ENCODE measurements at places on chromosomes 11 and 22.

GRCh38 chr11:84691830-84692229 lies 935.3 kb downstream of the DLG2 start:
- DNase-seq: no peak

- DNase-seq: no peak
Observed at GRCh38 chr11:75572744-75573143, 10.7 kb downstream of the SERPINH1 start.

GRCh38 chr11:102705626-102706025 lies at the start of gene MMP27:
Gene MMP27, minus strand, starts transcription at chr11:102705769. Its CDS starts 55 bp downstream, at chr11:102705714.
- DNase-seq: no peak

GRCh38 chr22:26174280-26174679 lies 5.0 kb downstream of the SEZ6L start:
- DNase-seq: no peak

- no peak for DNase-seq
Observed at GRCh38 chr11:114826910-114827442, 148.6 kb downstream of the NXPE2 start.

DNA sequence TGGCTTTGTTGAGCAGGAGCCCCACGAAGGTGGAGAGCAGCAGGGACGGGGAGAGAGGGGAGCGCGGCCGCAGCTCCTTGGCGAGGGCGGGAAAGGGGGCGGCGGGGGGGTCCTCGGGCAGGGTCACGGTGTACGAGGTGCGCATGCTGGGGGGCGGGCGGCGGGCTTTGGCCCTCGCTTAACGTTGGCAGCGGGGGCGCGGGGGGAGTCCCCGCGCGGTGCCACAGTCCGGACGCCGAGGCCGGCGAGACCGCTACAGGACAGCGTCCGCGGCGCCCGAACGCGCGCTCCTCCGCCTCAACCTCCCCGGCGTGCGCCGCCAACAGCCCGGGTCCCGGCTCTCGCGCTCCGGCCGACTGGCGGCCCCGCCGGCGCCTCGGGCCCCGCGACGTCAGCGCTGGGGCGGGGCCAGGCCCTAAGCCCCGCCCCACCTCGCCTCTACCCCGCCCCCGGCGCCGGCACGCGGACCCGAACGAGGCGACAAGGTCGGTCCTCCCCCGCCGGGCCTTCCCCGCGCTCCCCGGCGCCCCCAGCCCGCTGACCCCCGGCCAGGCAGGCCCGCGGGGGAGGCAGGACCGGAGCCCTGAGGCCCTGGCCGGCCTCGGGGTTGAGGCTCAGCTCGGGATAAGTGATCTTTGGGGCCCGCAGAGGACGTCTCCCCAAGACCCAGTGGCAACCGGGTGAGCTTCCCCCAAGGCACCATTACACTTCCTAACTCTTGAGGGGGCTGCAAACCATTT lies 17.5 kb downstream of the USP2 start:
- DNase-seq: peak; percentile 90

- no peak for DNase-seq
Observed at GRCh38 chr22:39083212-39084165, 6.4 kb downstream of the APOBEC3G start.

DNA sequence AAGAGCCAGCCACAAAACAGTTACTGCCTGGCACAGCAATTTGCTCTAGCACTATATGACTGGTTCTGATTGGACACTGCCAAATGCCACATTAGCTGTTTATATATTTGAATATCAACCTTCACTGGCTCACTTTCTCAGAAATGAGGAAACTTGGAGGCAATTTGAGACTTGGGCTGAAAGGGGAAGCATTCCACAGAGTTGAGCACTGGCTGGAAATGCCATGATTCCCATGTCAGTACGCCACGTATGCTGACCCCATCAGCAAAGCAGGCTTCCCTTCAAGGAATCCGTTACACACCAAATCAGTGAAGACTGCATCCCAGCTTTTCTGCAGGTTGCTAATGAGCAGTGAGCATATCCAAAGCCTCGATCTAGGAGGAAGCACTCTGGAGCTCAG lies 34.7 kb downstream of the GALNT18 start:
- DNase-seq: no peak

DNA sequence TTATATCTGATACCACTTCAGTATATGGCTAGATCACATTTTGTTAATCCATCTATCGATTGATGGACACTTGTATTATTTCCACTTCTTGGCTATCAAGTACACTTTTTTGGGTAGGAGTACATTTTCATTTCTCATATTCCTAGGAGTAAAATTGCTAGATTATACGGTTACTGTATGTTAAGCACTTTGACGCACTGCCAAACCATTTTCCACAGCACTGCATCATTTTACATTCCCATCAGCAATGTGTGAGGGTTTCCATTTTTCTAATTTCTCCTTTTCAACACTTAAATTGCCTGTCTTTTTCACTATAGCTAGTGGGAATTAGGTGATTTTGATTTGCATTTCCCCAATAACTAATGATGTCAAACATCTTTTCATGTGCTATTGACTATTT lies 179.3 kb upstream of the B3GAT1 start:
- DNase-seq: no peak

DNA sequence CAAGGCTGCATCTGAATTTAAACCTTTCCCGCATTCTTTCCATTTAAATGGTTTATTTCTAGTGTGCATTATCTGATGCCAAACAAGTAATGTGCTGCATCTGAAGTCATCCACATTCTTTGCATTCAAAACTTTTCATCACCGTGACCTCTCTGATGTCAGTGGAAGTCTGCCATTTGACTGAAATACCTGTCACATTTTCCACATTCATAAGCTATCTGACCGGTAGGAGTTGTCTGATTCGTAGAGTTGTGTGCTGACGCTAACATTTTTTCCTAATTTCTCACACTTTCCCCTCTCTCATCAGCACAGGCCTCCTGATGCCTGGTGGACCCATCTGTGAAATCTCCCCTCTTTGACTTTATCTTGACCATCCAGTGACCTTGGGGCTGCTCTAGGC lies 79.9 kb upstream of the BARX2 start:
- DNase-seq: no peak

DNA sequence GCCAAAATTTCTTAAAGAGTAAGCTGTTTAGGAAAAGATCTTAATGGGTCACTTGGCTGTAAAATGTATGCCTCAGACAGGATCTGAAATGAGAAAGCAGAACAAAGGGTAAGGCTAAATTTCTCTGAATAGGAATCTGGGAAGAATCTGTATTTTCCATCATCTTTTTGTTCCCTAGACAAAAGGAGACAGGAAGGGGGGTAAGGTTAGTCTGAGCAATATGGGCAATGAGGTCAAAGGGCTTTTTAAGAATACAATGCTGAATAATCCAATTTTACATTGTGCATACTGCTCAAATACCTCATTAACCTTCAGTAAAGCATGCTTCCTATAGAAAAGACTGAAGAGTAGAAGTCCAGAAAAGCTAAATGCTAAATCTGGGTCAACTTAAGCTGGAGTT lies 34.6 kb downstream of the CLDN25 start:
- DNase-seq: no peak

DNA sequence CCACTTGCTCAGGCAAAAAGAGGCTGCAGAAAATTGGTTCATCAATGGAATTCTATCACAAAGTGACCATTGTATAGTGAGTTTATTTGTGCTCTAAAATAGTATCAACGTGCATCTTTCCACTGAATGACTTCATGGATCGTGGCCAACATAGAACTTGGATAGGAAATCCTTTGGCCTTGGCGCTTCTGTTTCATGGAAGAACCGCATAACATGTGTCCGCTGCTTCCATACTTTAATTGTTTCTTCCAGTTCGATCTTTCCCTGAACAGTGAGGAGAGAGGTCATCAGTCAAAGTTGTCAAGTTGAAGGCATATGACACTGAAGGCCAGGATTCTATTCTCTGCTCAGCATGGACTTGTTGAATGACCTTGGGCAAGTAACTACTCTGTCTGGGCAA lies 4.5 kb downstream of the NDUFA6 start:
- DNase-seq: no peak

DNA sequence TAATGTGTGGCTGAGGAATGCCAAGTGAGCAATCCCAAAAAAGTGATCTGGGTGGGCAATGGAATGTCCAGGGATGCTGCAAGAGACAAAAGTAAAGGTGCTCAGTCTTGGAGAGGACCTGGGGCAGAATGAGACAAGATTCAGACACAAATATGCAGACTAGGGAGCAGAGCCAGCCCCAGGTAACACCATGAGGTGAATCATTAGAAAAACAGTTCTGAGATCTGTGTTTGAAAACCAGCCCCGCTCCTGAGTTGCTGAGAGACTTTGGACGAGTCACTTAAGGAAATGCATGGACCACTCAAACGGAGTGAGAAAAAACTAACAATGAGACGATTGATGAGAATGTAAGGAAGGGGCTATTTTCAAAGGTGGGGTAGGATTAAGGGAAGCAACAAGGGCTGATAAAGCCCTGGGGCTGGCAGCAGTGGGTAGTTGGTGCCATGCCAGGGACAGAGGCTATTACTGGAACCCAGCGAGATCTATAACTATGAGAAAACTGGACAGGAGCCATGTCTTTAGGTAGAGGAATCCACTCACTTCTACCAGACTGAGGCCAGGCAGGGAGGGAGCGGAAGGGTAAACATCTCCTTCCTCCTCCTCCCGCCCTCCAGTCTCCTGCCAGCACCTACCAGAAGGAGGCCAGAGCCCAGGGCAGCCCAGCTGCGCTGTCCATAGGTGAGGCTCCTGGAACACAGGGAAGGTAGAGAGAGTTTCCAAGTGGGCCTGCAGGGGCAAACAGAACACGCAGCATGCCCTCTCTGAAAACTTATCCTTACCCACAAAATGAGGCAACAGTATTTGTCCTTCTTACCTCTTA lies 130.4 kb upstream of the TEAD1 start:
- no peak for DNase-seq

DNA sequence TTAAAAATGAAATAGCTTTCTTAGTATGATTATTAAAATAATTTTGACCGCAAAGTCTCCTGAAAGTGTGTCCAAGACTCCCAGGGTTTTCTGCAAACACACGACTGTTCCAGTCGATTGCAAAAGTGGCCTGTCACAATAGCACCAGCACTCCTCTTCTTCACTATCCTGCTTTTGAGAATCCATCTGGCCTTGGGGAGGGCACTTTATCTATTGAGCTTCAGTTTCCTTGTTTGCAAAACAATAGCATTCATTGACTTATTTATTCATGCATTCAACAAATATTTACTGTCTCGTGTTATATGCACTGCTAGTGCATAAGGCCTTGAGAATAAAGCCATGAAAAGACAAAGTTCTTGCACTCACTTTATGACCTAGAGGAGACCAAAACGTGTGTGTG lies 96.2 kb upstream of the NTM start:
- DNase-seq: no peak

GRCh38 chr11:46360878-46361277 lies 13.6 kb downstream of the DGKZ start:
- DNase-seq: peak; percentile 12

DNA sequence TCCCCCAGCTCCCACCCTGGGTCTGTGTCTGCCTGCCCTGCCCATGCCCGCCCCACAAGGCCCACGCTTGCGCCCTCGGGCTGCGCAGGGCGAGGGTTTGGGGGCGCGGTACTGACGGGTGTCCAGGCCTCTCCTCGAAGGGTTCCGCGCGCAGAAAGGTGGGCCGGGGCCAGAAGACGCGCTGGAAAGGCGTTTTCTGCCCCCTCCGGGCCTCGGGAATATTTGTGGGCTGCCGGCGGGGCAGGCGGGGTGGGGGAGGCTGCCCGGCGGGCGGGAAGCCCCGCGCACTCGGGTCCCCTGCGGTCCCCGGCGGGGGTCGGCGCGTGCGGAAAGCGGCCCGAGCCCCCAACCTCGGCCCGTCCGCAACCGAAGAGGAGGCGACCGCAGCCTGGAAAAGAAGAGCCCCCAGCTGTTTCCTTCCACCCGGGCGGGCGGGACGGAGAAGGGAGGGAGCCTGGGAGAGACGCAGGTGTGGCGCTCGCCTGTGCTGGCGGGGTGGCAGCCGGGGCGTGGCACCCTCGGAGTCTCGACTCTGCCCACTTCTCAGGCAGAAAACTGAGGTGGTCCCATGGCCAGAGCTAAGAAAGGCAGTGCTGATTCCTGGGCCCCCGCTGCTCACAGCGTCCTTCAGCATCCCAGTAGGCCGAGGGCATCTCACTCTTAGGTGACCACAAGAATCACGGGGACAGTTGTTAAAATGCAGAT lies 59.0 kb downstream of the THAP12 start:
- no peak for DNase-seq

- DNase-seq: no peak
Observed at GRCh38 chr11:47983464-47984397, 3.4 kb downstream of the PTPRJ start.

- no peak for DNase-seq
Observed at GRCh38 chr22:29831186-29831921, 6.7 kb downstream of the ASCC2 start.

GRCh38 chr22:30265823-30266444 lies 717 bp downstream of the OSM start:
- DNase-seq: peak; percentile 81

GRCh38 chr11:60349990-60350389 lies 22.9 kb downstream of the MS4A6E start:
- DNase-seq: no peak

DNA sequence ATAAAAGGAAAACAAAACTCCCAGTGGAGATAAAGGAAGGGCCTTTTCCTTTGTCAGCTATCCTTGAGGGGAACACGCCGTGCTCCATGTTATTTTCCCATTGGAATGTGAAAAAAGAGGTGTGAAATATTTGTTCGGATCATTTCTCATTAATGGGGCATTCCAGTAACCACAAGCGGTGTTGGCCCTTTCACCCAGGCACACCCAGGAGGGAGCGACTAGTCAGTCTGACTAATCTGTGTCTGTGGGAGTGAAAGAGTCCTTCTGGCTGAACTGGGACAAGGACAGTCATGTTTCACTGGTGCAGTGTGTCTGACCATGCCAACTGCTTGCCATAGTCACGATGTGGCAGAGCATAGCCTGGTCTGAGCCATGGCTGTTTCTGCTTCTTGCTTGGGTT lies 13.0 kb upstream of the MYEOV start:
- DNase-seq: no peak

GRCh38 chr11:122512688-122513087 lies 142.8 kb upstream of the UBASH3B start:
- no peak for DNase-seq

DNA sequence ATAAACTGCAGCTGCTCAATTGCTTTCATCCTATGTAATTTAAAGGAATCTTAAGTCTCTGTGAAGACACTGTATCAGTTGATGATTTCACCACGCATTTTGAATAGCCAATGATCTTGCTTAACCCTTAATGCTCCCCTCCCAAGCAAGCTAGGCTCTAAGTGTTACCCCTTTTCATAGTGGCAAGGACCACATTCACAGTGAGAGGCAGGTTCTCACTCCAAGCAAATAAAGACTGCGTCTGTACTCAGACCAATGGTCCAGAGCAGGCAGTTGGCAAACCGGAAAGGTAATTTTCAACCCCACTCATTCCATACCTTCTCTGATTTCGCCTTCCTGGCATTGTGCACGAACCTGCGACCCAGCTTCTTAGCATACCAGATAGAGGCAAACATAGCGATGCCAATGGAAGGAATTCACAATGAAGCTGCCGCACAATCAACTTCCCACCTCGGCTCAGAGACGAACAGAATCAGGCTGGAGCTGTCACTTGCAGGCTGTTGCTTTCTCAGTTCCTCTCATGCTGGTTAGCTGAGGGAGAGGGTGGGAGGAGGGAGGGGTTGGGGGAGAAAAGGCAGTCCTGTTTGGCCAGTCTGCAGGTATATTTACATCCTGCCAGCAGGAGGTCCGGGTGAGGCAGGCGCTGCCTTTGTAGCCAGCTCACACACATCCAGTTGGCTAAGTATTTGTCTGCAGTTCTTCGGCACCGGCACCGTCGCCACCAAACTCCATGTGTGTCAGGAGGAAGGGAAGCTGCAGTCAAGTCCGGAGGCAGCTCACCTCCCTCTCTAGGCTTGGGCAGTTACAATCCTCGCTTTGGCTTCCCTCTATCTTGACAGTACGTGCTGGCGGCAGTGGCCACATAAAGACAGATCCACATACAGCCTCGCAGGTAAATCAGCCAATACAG lies 1151.2 kb upstream of the CCDC90B start:
- peak; percentile 48 for DNase-seq

All from right cardiac atrium (tissue), 5 donors.